Fibroblast of the aortic adventitia (primary cell): ENCODE measurements at places on chromosomes 16 and 17. TPM values are rescaled to one million over a fixed set of nuclear protein-coding genes. Genes with fewer than 3 reads are reported as not detected.

Gene LLGL2
- total RNA-seq, result 0.09 TPM in 1 of 2 replicates, not detected in the other

Gene PRSS53
- total RNA-seq, result 1.6 and 2.8 TPM in 2 replicates

Gene CFAP97D1
- total RNA-seq, result not detected in 2 replicates

Gene CD7
- not detected in 2 replicates for total RNA-seq

Gene TEFM
- 6.1 and 21.0 TPM in 2 replicates for total RNA-seq

Gene ABCC3
- 1.4 and 12.5 TPM in 2 replicates for total RNA-seq

Gene TP53TG3
- not detected in 2 replicates for total RNA-seq

DNA sequence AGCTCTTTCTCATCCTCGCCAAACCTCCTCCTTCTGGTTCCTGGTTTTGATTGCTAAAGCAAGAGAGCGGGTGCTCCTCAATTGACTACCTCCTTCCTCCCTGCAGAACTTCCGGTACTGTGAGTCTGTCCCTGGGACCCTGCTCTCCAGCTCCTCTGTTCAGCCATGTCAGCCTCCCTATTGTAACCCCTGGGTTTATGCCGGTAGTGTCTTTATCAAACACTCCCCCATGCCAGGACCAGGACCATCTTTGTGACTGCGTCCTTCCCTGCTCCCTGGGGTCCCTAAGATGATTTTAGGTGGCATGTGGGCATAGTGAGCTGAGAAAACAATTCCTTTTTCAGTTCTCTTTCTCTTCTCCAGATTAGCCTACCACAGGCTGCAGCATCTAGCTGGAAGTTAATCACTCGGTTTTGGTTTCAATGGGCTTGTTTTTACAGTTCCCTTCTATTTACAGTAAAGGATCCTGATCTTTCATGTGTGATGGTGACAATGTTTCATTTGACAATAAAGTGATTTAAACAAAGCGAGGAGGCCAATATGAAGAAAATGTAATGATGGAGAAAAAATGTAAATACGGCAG is 27.7 kb upstream of the IL21R start:
- no peak for DNase-seq

DNA sequence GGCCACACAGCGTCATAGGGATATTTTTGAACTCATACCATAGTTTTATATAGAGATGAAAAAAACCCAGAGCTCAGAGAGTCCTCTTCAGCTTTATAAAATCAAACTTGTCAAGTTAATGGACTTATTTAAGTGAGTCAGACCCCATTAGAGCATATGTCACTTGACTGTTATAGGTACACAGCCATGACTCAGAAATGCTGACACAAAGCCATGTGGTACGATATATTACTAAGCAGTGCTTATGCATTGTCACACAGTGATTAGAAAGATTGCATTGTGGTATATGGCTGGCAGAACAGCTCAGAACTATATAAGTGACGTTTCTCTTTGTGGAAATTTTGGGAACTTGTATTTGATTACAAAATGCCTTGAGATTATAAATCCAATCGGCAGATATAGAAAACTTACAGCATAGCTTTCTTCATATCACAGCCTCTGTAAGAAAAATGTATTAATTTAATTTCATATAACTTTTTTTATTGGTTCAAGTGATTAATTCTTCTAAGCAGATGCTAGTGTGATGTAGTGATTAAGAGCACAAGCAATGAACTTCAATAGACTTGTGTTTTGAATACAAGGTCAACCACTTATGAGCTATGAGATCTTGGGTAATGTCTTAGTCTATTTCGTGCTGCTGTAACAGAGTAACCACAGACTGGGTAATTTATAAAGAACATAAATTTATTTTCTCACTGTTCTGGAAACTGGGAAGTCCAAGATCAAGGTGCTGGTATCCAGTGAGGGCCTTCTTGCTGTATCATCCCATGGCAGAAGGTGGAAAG is 25.8 kb upstream of the GINS3 start:
- peak; percentile 73 for DNase-seq

DNA sequence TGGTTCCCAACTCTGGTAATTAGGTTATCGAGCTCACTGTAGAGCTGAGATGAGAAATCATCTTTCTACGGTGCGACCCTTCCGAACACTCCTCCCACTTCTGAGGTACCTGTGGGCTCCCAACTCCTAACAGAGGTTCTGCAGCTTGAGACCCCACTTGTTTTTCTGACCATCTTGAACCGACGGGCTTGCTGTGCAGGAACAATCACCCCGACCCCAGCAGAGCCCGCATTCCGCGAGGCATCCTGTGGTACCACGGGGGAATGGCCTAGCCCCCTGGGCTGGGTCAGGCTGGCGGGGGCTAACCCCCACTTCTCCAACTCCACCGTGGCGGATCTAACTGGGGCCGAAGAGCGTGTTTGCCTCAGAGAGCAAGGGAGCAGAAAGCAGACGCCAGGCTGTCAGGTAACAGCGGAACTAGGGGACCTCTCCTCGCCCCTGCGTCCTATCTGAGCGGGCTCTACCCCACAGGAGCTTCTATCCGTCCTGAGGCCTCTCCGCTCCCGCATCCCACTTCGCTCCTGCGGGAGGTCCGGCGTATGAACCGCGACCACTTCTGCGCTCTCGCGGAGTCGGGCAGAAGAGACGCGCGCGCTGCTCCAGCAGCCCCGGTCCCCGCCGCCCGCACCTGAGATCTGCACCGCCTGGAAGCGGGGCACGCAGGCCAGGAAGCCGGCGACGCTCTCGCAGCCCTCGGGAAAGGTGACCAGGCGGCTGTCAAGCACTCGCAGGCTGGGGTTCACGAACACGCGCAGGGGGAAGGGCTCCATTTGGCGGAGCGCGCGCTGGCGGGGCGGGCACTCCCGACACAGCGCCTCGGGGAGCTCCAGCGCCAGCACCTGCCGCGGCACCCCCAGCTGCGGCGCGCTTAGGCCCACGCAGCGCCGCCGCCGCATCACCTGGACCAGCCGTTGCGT is 761 bp downstream of the PDF start:
- DNase-seq, result no peak

DNA sequence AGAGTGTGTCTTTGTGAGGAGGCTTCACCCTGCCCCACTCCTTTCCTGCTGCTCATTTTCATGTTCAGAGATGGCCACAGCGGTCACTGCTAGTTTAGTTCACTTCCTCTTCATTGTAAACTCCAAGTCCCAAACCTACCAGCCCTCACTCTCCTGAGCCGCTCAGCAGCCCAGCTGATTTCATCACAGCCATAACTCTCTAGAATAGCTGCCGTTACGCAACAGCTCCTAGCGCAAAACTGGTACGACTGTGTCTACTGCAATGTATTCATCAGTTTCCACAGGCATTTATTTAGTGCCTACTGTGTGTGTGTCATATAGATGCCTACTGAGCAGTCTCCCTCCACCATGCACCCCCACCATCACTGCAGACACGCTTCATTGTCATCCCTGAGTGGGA is 233.5 kb upstream of the RPL38 start:
- DNase-seq, result no peak

- peak; percentile 89 for DNase-seq
Measured at GRCh38 chr17:50266384-50267073, 7.7 kb upstream of the TMEM92 start.

DNA sequence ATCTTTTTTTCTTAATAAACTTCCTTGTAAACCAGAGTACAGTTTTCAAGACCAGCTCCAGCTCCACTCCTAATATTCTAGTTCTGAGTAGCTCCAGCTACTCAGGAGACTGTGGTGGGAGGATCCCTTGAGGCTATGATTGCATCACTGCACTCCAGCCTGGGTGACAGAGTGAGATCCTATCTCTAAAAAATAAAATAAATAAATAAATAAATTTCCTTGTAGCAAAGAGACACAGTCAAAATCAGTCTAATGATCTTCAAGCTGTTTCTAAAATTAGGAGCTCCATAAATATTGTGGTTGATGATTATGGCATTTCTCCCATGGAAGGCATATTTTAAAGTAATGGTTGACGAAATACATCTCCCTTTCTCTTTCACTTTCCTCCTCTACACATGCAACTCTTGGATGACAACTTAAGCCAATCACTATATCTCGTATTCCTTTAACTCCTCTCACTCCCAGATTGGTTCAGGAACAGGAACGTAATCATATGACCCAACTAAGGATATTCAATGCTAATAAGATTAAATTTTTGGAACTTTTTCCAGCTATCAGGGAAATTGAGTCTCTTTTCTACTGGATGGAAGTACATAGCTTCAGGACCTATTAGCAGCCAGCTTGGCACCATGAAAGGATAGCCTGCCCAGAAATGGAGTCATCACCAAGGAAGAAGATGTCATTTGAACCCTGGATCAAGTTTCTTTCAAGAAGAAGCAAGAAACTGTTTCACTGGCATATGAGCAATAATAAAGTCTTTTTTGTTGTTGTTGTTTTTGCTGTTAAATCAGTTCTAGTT is 42.1 kb upstream of the TAOK1 start:
- DNase-seq, result peak; percentile 17

GRCh38 chr17:31067691-31068184 is 27.0 kb upstream of the NF1 start:
- peak; percentile 90 for DNase-seq

- DNase-seq, result no peak
Measured at GRCh38 chr16:71761097-71761496, 36.6 kb upstream of the PHLPP2 start.

GRCh38 chr17:63475491-63476412 is 1.1 kb upstream of the ACE start:
- no peak for DNase-seq

GRCh38 chr17:35433075-35433894 is 985 bp upstream of the SLFN12 start:
- DNase-seq, result peak; percentile 99

DNA sequence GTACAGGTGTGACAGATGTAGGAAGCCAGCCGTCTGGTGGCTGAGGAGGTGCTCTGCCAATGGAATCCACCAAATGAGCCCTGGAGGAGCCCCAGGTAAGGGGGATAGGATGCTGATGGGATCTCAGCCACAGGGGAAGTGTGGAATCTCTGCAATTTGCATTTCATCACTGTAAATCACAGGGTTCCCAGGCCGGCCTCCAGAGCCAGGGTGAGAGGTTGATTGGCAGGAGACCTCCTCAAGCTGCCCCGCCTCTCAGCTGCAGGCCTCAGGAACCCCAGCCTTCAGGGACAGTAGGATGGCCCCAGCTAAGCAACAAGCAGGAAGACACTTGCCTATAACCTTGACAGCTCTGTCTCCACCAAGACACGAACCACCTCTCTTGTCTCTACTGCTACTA is 39.4 kb downstream of the RTN4RL1 start:
- DNase-seq, result no peak

DNA sequence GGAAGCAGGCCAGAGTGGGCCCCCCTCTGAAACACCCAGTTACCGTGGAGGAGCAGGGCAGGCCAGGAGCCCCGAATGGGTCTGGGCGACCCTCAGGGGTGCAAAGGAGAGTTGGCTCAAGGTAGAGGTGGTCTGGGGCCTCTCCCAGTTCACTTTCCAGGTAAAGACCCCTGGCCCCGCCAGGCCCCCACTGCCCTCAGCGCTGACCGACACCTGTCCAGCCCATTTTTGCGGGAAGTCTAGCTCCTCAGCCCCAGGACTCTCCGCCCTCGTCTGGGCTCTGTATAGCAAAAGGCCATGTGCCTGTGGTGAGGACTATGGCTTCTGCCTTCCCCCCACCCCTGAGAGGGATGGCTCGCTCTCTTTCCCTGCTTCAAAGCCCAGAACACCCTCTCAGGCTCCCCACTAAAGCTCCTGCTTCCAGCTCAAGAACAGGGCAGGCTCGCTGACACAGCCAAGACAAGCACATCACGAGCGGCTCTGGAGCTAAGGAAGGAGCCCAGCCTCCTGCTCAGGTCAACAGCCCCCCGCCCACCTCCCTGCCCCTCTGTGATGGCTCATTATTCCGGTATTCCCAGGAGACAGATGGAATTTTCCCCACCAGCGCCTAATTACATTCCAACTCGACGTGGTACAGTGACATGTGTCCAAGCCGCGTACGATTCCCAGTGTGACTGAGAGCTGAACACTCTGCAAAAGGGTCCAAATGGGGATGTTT is 59.4 kb downstream of the RTN4RL1 start:
- DNase-seq, result no peak
